ENCODE measurements at places on chromosomes 6 and 20. TPM values are rescaled to one million over a fixed set of nuclear protein-coding genes. Genes with fewer than 3 reads are reported as not detected.

- DNase-seq, result no peak
Measured at GRCh38 chr6:120304223-120304622, 954.7 kb upstream of the MAN1A1 start.

- DNase-seq, result no peak
Measured at GRCh38 chr6:90136176-90136575, 160.5 kb downstream of the BACH2 start.

BTN3A1 gene
- total RNA-seq, result 32.7 TPM

DNA sequence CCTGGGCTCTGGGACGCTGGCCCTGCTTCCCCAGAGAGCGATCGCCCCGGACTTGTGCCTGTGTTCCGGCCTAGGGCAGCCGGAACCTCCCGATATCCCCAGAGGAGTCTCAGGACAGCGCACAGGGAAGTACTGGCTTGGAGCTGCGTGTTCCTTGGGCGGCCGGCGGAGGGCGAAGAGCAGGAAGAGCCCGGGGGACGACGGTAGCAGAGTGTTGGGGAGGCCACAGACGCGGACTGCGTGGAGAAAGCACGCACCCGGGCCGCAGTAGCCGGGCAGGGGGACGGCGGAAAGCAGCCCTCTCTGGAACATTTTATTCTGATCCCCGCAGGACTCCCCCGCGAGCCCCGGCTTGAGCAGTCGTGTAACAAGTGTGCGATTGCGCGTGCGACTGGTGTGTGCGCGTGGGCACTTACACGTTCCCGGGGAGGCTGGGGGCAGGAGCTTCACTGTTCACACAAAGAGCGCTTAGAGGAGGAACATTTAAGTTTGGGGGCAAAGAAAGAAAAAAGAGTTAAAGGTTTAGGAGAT lies 36.1 kb downstream of the NCR2 start:
- DNase-seq, result no peak

GRCh38 chr6:137105375-137105774 lies 60.6 kb upstream of the IL20RA start:
- DNase-seq, result peak; percentile 48

- DNase-seq, result no peak
Measured at GRCh38 chr20:53128004-53128403, 155.8 kb downstream of the TSHZ2 start.

DNA sequence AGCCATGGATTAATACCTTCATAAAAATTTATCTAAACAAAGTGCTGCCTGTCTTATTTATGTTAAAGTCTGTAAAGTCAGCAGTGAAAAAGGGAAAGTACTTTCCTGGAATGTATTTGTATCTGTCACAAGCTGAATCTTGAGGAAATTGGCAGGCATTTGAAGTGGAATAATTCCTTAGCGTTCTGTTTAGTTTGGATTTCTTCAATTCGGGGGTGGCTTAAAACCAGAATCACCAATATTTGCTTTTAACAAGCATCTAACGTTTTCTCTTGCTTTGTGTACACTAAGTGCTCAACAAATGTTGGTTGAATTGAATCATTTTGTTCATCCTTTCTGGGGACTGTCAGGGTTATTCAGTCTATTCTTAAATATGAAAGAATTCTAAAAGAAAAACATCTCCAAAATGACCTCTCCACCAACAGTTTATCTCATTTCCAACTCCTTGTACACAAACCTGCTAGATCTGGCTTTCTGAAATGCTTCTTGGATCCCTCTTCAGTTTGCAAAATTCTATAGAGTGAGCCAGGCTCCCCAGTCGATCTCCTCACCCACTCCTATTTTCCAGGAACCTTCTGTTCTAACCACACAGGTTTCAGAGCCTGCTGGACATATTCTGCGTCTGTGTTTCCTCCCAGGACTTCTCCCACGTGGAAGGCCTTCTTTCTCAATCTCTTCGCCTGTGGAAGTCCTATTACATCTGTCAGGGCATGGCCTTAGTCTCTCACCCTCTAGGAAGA lies 2.0 kb upstream of the NPEPL1 start:
- no peak for DNase-seq

Measured in Karpas-422 (cell line).